ENCODE measurements at places on chromosomes 2 and 18.

DNA sequence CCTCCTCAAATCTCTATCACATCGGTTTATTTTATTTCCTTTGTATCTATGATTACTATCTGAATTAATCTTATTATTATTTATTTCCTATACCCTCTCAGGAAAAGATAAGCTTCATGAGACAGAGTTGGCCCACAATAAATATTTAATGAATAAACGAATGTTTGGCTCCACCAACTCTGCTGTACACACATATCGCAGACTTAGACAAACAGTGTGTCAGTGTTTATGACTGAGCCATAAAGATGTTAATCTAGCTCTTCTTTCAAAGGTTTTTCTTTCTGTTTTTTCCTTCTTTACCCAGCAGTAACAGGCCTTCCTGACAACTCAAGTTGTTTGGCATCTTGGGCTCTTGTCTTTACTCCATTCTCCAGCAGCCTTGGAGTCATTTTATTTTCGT, 329.5 kb downstream of the CDH2 start:
- no peak for DNase-seq

GRCh38 chr2:60508339-60508917, 45.0 kb downstream of the BCL11A start:
- no peak for DNase-seq

GRCh38 chr2:151845884-151846283, 17.7 kb upstream of the ARL5A start:
- no peak for DNase-seq

DNA sequence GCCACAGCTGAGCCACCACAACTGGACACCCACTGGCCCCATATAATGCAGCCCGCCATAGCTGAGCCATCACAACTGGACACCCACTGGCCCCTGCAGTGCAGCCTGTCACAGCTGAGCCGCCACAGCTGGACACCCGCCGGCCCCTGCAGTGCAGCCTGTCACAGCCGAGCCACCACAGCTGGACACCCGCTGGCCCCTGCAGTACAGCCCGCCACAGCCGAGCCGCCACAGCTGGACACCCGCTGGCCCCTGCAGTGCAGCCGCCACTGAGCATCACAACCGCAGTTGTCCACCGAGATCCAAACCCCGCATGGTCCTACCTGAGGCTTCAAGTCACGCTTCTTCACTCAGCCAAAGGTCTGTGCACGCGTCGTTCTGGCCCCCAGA, 134.2 kb downstream of the PXDN start:
- DNase-seq, result no peak

- no peak for DNase-seq
Measured at GRCh38 chr2:174859563-174860169, 95.4 kb upstream of the CHRNA1 start.

DNA sequence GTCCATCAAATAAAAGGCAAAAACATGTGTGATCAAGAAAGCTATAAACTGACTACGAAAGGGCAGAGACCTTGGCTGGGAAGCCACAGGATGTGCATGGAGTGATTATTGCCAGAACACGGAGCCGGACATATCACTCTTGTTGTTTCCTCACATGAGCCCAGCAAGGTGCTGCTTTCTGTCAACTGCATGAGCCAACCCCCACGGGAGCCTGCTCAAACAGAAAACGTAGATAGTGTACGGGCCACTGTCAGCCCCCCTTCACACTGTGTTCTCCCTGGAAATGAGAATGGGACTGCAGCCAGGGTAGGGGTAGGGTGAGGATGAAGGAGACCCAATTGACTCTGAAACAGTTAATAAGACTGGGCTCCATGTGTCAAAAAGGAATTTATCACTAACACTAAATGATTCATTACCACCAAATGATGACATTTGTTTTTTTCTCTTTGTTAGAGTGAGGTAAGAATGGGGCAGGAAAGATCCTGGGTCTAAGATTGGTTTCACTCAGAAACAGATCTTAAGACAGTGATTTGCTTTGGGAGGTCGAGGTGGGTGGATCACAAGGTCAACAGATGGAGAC, 235.8 kb downstream of the MREG start:
- DNase-seq, result no peak

DNA sequence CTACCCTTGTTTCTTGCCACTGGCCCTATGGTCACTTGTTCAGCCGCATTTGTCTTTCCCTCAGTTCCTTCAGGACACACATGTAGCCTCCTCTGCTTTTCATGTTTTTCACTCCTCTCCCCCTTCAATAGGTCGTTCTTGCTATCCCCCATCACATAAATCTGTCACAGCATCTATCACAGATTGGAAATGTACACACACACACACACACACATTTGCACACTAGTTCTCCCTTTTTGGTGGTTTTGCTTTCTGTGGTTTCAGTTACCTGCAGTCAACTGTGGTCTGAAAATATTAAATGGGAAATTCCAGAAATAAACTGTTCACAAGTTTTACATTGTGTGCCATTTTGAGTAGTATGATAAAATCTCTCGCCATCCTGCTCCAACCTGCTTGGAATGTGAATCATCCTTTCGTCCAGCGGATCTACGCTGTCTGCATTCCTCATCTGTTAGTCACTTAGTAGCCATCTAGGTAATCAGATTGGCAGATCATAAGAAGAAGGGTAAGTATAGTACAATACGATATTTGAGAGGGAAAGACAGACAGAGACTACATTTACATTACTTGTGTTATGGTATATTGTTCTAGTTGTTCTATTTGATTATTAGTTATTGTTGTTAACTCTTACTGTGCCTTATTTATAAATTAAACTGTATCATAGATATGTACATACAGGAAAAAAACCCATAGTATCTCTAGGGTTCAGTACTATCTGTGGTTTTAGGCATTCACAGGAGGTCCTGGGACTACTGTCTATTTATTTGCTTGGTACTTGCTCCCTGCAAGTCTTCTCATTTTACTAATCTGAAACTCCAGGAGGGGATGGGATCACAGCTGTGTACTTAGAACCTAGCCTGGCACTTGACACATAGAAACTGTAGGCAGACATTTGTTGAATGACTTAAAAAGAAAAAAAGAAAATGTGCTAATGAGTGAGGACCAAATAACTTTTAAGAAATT, 86.1 kb upstream of the PNPT1 start:
- no peak for DNase-seq

- DNase-seq, result no peak
Measured at GRCh38 chr2:174623690-174624089, 26.1 kb upstream of the WIPF1 start.

DNA sequence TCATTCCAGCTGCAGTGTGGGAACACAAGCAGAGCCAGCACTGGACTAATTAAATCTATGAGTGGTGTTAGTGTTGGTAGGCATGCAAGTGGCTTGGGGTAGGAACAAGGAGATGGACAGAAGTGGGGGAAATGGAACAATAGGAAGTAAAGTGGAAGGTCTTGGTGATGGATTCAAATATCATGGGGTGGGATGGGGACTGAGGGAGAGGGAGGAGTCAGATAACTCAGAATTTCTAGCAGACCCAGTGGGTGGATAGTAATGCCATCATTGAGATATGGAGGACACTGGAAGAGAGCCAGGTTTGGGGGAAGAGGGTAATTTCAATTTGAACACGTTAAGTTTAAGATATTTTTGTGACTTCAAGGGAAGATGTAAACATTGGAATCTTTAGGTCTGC, 2.9 kb upstream of the LNPK start:
- DNase-seq, result no peak

DNA sequence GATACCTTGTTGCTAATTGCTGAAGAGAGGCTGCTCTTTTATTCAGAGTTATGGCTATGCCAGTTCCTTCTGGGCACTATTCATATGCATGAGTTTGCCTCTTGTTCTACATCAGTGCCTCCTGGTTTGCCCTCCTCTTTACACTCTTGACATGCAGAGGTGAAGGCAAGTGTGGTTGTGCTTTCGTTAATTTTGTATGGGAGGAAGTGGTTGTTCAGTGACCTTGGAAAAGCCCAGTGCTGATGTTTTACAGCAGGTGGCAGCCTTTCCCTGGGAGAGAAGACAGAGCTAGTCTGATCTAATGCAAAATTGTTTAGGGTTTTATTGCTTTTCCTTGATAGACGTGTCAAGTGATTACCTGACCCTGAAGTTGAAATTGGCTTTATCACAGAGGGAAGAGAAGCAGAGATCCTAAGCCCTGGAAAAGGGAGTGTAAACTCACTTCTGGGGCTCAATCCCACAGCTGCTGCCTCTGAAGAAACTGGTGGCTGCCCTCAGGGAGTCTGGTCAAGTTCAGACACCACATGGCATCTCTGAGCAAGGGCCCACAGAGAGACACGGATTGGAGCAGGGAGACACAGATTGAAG, 30.5 kb upstream of the VPS54 start:
- peak; percentile 19 for DNase-seq

- no peak for DNase-seq
Measured at GRCh38 chr18:25187521-25188192, 164.3 kb downstream of the ZNF521 start.

- no peak for DNase-seq
Measured at GRCh38 chr2:36526226-36526625, 71.7 kb downstream of the FEZ2 start.

DNA sequence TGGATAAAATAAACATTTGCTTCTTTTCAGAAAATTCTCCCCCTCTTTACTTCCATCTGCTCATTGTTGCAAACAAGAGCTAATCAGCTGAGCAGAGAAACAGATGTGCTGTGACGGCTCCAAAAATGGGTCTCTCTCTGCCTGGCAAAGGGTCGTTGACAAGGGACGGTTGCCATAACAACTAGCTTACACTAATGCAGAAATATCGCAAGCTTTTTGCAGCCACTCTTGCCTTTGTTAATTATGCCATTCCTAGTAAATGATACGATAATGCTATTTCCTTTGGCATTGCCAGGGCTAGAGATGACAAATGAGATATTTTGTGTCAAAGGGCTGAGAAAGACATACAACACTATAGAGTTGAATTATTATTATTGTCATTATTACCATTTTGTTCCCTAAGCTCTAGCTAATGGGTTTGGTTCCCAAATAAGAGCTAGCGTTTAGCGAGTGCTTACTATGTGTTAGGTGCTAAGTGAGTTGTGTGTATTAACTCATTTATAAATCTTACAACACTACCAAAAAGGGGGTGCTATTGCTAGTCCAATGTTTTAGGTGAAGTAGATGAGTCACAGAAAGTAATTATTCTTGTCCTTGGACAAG, 46.8 kb downstream of the MYO3B start:
- DNase-seq, result no peak

DNA sequence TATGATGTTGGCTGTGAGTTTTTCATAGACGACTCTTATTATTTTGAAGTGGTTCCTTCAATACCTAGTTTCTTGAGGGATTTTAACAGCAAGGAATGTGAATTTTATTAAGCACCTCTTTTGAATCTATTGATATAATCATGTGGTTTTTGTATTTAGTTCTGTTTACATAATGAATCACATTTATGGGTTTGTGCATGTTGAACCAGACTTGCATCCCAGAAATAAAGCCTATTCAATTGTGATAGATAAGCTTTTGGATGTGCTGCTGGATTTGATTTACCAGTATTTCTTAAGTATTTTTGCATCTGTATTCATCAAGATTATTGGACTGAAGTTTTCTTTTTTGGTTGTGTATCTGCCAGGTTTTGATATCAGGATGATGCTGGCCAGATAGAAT, 131.6 kb upstream of the SCN7A start:
- no peak for DNase-seq

- no peak for DNase-seq
Measured at GRCh38 chr18:63382843-63383242, 15.8 kb upstream of the KDSR start.

DNA sequence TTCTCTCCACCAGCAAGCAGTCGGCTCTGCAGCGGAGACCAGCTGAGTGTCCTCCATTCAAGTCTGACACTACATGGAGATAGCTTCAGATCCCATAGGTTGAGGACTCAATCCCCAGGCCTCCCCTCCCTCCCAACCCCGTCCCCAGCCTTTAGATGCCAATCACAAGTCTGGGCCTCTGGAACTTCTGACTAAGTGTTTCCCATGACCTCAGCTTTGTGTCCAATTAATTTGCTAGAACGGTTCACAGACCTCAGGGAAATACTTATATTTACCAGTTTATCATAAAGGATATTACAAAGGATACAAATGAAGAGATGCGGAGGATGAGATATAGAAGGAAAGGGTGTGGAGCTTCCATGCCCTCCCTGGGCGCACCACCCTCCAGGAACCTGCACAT, 77.4 kb downstream of the MERTK start:
- DNase-seq, result no peak

GRCh38 chr2:183543222-183543621, 419.0 kb downstream of the NUP35 start:
- no peak for DNase-seq

- DNase-seq, result no peak
Measured at GRCh38 chr18:28284132-28284531, 107.2 kb upstream of the CDH2 start.
